AG10803 (cell line): ENCODE measurements at places on chromosomes 12 and 14.
A peak's percentile ranks its signal among the peaks of the same experiment; 100 is the strongest.

DNA sequence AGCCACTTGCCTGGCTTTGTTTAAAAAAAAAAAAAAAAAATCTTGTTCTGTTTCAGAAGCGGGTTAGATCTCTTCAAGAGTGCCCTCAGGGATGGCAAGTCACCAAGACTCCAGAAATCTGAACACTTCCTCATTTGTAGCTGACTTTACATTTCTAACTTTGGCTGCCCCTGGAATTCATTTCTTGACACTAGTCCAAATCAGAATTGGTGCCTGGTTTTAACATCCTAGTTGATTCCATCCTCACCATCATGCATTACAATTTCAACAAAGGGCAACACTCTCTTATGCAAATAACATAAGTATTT lies 295.5 kb downstream of the RMST start:
- no peak for DNase-seq

GRCh38 chr12:54773593-54773992 lies 80.7 kb upstream of the MUCL1 start:
- no peak for DNase-seq

DNA sequence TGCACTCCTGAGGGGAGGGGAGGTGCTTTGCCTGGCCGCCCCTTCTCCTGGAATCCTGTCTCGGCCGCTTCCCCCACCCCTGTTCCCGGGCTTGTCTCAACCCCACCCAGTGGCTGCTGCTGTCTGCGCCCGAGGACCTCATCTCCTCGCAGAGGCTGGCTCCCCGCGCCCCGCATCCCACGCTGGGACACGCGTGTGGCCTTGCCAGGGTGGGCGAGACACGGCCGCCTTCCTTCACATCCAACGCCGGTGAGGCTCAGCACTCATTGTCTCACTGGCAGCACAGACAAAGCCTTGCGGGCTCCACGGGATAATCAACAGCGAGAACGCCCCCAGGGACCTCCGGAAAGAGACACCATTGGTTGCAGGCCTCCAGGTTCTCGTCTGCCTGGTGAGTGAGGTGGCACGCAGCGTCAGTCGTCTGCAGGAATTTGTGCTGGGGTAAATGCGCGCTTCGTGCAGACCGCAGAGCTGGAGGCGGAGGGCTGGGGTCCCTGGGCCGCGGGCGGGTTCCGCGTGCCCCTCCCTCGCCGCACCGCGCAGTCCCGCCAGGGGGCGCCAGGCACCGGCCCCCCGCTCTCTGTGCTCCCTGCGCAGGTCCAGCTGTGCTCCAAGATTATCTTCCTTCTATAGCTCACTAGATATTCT lies 26.8 kb downstream of the CCDC177 start:
- DNase-seq, result no peak

GRCh38 chr12:14924541-14924940 lies 13.8 kb downstream of the ERP27 start:
- DNase-seq, result no peak

GRCh38 chr12:85642808-85643207 lies 193.4 kb downstream of the RASSF9 start:
- peak; percentile 79 for DNase-seq

DNA sequence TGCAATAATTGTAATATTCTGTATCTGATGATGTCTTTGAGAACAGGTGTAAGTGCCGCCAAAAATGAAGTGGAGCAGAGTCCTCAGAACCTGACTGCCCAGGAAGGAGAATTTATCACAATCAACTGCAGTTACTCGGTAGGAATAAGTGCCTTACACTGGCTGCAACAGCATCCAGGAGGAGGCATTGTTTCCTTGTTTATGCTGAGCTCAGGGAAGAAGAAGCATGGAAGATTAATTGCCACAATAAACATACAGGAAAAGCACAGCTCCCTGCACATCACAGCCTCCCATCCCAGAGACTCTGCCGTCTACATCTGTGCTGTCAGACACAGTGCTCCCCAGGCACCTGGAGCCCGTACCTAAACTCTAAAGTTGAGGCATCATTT lies 268.7 kb downstream of the DAD1 start:
- DNase-seq, result no peak

GRCh38 chr12:116015525-116015924 lies 262.0 kb downstream of the MED13L start:
- peak; percentile 63 for DNase-seq

DNA sequence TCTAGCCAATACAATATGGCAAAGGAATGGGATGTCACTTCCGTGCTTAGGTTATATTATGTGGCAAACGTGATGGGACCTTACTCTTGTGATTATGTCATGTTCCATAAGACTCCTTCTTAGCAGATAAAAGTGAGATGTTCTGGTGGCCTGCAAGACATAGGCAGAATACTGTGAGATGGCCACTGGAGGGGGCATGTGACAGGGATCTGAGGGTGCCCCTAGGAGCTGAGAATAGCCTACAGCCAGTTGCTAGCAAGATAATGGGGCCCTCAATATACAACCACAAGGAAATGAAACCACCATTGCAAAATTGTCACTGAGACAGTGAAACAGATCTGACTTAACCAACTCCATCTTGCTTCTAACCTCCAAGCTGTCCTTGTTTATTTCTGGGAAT lies 151.4 kb upstream of the SSTR1 start:
- no peak for DNase-seq

- no peak for DNase-seq
Measured at GRCh38 chr14:100608586-100609330, 21.5 kb upstream of the BEGAIN start.

GRCh38 chr14:22978981-22979671 lies 3.2 kb downstream of the AJUBA start:
- no peak for DNase-seq

GRCh38 chr12:116529048-116529447 lies 30.1 kb upstream of the MAP1LC3B2 start:
- peak; percentile 90 for DNase-seq

DNA sequence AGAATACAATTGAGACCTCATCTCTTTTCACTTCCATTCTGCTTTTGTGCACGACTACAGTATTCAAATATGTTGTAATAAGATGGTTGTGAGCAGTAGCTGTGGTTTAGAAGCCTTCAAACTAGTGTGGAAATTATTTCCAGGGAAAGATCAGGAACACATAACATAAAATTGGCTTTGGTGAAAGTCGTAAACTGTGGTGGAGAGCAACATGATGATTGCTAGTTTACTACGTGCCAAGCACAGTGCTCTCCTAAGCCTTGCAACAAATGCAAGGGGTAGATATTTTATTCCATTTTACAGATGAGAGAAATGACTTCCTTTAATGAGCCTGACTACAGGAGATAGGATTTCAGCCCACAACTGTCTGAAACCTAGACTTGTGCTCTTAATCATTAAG lies 172.4 kb upstream of the LMNTD1 start:
- DNase-seq, result peak; percentile 35

DNA sequence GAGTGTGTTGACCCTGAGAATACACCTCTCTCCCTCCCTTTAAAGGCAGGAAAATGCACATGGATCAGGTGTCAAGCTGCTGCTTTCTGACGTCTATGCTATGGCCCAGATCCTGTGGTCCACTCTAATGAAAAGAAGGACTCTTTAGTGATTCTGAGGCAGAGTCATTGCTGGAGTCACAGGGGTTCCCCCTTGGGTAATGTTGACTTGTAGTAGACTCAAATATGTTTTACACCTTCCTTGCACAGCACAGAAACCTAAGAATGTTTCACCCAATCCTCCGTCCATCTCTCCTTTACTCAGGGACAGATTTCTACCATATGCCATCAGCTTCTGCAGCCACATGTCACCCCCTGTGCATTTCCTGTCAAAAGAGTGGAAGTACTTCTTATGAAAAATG lies 525.4 kb downstream of the TMEM121 start:
- DNase-seq, result no peak

DNA sequence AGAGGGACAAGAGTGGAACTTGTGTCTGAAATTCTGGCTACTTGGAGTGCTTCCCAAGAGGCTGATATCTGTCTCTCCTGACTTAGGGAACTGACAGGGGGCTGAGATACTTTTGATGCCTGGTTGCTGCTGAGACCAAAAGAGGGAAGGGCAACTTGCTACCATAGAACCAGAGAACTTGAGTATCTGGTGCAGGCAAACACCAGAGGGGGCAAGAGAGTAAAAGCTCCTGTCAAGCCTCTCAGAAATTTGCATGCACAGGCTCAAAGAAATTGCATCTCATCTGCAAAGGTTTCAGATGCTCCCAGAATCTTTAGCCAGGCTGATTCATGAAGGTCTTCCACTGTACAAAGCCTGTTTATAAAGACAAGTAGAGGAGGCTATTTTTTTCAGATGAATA lies 391.3 kb upstream of the FOXG1 start:
- no peak for DNase-seq

DNA sequence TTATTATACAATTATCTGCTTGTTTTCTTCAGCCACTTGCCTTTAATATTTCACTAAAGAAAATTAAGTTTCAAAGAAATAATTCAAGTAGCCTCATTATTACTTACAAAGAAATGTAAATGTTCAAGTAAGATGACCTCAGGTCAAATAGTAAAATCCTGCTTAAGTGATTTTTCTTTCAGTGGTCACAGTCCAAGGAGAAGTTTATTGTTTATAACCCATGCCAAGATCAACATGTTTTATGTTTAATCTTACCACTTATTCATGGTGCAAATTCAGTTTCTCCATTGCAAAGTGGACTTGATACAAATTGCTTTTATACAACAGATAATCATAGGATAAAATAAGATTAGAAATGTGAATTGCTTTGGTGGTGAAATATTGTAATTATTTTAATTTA lies 370.2 kb upstream of the FLRT2 start:
- no peak for DNase-seq

- DNase-seq, result no peak
Measured at GRCh38 chr12:67352682-67353081, 83.5 kb downstream of the CAND1 start.

DNA sequence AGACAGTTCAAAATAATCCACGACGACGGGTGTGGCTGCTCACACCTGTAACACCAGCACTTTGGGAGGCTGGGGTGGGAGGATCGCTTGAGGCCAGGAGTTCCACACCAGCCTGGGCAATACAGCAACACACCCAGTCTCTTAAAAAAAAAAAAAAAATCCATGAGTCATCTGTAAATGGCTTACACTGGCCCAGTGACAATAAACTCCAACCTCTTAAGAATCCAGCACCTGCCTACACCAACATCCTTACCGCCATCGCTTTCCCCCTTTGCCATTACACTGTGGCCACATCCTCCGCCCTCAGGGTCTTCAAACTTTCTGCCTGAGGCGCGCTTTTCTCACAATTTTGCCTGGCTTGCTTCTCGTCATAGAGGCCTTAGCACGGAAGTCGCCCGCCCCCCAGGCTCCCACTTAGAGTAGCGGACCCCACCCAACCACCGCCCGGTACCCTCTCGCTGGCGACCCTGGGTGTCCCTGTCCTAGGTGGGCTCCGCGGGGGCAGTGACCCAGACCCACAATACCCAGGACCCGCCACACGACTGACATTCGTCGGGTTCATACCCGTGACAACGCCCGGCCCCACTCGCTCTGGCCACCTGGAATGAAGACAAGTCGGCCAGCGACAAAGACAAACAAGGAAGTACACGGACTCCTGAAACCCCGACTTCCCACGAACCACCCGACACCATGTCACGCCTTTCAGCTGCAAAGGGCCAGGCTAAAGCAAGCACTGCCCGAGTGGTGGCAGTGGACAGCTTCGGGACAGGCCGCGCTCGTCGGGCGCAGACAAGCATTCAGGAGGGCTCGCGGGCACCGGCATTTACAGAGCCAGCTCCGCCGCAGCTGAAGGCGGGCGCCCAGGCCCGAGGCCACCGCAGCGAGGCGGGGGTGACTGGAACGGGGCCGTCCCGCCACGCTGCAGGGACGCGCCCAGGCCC lies 636 bp downstream of the GOLGA3 start:
- peak; percentile 80 for DNase-seq

GRCh38 chr14:32438517-32438916 lies 109.4 kb downstream of the AKAP6 start:
- no peak for DNase-seq

- DNase-seq, result no peak
Measured at GRCh38 chr12:12720672-12721161, 3.5 kb downstream of the CDKN1B start.

- DNase-seq, result no peak
Measured at GRCh38 chr12:113405694-113406093, 2.0 kb upstream of the SDS start.
